ENCODE measurements at places on chromosomes 4 and X.

DNA sequence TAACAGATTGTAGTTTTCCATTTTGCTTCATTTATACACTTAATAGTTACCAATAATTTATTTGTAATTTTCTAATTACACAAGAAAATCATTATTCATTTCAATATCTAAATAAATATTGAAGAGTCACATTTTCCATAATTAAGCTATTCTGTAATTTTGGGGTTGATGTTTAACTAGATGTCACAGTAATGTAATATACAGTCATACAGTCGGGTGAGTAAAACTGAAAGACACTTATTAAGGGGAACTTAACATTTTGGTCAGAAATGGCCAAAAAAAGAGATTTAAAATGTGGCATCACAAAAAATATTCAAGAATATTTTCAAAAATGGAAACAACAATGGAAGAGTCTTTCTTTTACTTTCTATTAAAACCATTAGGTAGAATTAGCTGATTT is 1080.3 kb downstream of the ARAP2 start:
- DNase-seq, result no peak

- no peak for DNase-seq
Measured at GRCh38 chrX:35841872-35842271, 43.7 kb downstream of the MAGEB16 start.

DNA sequence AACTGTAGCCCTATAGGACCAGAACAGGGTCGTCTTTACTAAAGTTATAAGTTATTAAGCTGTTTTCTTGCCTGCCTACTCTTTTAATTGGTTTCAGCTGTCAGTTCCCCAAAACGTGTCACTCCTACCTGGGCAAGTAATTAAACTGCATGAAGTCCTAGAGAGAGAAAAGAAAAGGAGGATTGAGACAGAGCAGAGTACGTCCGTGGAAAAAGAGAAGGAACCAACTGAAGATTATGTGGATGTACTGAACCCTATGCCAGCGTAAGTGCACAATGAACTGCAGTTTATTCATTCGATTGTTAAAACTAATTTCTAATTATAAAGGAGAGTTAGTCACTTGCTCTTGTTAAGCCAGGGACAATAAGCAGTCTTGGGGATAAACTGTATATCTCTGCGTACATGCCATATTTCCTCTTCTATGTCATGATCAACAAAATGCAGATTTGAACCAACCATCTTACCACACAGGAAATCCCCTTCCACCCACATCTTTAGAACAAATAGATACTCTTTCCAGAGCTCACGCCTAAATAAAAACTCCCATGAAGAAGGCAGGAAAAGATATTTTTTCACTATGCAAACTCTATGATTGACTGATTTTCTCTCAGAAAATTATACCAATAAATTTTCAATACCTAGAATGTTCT is 22.8 kb downstream of the STAP1 start:
- no peak for DNase-seq

- no peak for DNase-seq
Measured at GRCh38 chr4:180695851-180696250, 1547.4 kb upstream of the TENM3 start.

- DNase-seq, result no peak
Measured at GRCh38 chrX:15373976-15374375, 10.2 kb downstream of the VEGFD start.

- DNase-seq, result no peak
Measured at GRCh38 chr4:17272154-17272553, 239.7 kb downstream of the QDPR start.
